ENCODE measurements at places on chromosomes 4 and X. TPM values are rescaled to one million over a fixed set of nuclear protein-coding genes. Genes with fewer than 3 reads are reported as not detected.

Gene MAGED4
- total RNA-seq = 2.7 TPM

- DNase-seq = no peak
Measured at GRCh38 chrX:155893521-155893920, 12.4 kb downstream of the VAMP7 start.

- no peak for DNase-seq
Measured at GRCh38 chr4:967113-968104, 6.0 kb downstream of the DGKQ start.

GRCh38 chrX:136866337-136867095, 14.0 kb downstream of the RBMX start:
- DNase-seq = no peak

Gene SLC9A6
- total RNA-seq = 15.4 TPM

DNA sequence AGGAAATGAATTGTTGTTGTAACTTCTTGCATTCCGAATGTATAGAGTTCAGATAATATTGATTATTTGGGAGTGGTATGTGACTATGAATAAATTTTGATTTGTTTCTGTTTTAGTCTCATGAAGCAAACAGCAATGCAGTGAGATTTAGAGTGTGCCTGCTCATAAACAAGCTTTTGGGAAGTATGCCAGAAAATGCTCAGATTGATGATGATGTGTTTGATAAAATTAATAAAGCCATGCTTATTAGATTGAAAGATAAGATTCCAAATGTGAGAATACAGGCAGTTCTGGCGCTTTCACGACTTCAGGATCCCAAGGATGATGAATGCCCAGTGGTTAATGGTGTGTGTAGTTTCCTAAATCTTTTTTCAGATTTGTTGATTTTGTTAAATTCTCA, 2.0 kb downstream of the NCAPG start:
- DNase-seq = no peak

Gene CENPVL2
- total RNA-seq = not detected

All from NCI-H460 (cell line).